ENCODE measurements at places on chromosomes 2 and 18.

DNA sequence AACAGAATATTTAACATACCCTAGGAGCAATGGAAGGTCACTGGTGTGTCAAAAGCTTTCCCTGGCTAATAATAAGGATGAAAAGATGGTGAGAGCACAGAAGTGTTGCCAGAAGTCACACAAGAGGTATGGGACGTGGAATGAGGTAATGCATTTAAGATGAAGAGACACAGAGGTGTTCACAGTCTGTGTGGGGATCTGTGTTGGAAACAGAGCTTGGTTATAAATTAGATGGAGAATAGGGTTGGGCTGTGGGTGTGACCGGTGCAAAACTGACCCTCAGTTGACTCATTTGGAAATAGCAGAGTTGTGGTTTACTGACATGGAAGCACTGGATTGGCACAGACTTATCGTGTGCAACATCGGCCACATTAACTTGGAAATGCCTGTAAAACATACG is 372.5 kb downstream of the SATB2 start:
- no peak for DNase-seq

- no peak for DNase-seq
These were observed 31.3 kb upstream of the SLC25A52 start for GRCh38 chr18:31791817-31792579.

DNA sequence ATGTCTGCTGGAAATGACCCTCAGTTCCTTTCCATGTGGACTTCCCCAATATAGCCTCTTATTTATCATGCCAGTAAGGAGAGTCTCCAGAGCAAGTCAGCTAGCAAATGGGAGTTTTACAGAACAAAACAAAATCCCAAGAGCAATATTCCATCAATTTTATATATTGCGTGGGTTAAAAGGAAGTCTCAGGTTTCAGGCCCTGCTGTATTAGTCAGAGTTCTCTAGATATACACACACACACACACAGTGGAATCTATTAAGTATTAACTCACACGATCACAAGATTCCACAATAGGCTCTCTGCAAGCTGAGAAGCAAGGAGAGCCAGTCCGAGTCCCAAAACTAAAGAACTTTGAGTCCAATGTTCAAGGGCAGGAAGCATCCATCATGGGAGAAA is 102.8 kb upstream of the MAP2 start:
- peak; percentile 8 for DNase-seq

DNA sequence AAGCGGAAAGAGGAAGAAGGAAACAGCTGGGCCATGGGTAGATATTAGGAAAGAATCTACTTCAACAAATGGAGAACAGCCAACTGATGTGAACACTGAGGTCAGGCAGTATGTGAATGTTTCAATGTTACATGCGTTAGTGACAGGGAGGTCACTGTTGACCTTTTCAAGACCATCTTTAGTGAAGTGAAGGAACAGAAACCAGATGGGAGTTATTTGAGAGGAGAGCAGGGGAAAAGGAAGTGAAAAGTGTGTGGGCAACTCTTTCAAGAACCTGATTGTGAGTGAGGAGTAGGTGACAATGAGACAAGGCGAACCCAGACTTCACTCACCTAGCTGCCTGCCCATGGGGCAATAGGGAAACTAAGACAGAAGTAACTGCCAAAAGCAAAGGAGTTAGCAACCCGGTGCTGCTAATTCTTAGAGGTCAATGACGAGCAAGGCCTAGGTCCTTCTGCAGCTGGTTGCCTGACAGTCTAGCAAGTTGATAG is 67.0 kb downstream of the SP3 start:
- no peak for DNase-seq

DNA sequence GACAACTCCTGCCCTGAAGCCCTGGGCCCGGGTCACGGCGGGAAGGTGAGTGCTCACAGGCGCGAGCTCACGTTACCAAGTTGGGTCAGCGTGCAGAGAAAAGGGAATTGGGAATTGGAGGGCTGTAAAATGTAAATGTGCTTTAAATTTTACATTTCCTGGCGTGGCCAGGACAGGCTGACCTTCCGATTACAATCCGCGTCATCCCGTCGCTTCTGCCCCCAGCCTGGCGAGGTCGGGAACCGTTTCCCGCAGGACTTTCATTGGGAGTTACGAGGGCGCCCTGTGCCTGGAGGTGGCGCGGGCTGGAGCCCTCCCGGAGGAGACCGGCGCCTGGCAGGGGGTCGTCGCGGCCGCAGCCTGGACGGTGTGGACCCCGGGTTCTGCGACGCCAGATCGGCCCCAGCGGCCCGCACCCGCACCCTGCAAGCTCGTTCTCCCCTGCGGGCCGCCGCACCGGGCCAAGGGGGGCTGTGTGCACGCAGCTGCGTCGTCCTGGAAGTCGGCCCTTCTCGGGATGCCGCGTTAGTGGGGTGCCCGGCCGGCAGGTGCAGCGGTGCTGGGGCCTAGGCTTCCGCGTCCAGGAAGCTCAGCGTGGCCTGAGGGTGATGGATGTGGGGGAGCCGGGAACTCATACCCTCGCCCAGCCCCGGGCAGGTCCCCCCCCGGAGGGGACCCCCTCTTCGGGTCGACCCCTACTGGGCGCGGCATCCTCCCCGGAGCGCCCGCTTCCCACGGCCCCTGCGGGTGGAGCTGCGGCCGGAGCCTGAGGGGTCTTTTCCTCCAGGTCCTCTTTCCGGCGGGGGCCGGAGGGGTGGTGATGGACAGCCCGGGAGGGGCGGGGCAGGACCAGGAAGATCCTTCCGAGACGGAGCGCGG is 63.9 kb downstream of the LRRFIP1 start:
- DNase-seq, result no peak

DNA sequence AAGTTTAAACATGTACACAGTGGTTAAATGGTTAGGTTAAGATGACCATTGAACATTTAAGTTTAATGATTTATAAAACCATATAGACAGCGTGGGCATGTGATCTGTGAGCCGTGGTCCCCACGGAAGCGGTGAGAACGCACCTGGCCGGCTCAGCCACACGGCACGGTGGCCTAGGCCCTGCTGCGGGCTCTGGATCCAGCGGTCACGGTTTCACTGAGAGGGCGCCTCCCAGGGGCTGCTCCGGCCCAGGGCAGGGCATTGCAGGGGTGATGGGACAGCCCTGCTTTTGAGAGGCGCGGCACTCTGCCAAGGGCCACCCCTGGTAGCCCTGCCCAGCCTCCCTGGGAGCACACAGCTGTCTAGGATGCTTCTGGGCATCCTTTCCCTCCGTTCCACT is 124.9 kb downstream of the RGPD3 start:
- DNase-seq, result no peak
